ENCODE measurements at places on chromosomes 6 and 20.

DNA sequence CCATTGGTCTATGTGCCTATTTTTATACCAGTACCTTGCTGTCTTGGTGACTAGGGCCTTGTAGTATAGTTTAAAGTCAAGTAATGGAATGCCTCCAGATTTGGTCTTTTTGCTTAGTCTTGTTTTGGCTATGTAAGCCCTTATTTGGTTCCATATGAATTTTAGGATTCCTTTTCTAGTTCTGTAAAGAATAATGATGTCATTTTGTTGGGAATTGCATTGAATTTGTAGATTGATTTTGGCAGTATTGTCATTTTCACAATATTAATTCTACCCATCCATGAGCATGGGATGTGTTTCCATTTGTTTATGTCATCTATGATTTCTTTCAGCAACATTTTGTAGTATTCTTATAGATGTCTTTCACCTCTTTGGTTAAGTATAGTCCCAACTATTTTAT is 96.4 kb upstream of the PAK5 start:
- DNase-seq: no peak

- no peak for DNase-seq
These were observed 56.5 kb downstream of the ARMC2 start for GRCh38 chr6:108904741-108905140.

DNA sequence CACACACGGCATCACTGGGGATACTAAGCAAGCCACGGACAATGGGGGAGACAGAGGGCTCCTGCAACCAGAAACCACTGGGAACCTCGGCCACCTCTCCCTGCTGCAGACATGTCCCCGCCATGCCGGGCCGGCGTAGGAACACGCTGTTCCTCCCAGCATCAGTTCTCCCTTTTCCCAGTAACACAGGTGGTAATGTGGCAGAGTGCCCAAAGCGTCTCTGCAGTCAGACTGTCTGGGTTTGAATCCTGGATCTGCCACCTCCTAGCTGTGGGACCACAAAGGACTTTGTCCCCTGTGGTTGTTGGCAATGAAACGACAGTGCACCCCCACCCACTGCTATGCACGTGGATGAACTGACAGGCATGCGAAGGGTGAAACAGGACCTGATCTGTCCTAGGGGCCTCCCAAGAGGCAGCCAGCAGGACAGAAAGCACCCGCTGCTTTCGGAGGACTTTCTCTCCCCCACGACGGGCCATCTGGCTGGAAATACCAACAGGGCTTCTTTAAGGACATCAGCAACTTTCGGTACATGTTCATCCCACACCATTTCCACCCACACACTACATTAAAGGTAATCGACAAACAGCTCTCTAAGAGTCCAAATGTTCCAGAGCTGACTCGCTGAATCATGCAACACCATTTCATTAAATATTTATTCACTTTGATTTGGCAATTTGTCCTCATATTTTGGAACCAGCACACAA is 74.1 kb downstream of the SULF2 start:
- DNase-seq: no peak

DNA sequence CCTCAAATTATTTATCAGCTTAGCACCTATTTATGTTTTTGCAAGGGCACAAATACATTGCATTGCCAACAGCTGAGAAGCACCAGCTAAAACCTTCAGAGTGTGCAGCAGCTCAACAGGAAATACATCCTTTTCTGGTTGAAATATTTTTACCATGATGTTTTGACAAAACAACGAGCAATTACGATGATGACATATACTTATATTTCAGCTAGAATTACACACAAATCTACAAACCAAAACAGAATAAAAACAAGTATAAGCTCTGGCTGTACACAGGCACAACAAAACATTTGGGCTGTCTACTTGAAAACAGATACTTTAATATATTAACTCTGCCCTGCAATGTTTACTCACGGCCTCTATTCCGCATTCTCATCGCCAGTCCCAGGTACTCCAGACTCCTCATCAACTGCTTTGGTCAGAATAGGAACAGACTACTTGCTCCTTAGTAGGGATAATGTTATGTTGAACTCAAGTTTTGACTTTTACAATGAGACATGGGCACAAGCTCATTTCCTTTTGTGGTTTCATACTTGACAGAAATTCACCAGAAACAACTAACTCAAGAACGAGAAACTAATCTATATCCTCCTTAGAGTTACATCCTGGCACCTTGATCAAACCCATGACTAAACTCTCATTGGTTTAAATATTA is 377.6 kb downstream of the ESR1 start:
- no peak for DNase-seq

GRCh38 chr6:136820561-136820960 is 1.8 kb upstream of the PEX7 start:
- DNase-seq: no peak

- no peak for DNase-seq
These were observed 8.2 kb downstream of the DLL1 start for GRCh38 chr6:170282512-170283158.

DNA sequence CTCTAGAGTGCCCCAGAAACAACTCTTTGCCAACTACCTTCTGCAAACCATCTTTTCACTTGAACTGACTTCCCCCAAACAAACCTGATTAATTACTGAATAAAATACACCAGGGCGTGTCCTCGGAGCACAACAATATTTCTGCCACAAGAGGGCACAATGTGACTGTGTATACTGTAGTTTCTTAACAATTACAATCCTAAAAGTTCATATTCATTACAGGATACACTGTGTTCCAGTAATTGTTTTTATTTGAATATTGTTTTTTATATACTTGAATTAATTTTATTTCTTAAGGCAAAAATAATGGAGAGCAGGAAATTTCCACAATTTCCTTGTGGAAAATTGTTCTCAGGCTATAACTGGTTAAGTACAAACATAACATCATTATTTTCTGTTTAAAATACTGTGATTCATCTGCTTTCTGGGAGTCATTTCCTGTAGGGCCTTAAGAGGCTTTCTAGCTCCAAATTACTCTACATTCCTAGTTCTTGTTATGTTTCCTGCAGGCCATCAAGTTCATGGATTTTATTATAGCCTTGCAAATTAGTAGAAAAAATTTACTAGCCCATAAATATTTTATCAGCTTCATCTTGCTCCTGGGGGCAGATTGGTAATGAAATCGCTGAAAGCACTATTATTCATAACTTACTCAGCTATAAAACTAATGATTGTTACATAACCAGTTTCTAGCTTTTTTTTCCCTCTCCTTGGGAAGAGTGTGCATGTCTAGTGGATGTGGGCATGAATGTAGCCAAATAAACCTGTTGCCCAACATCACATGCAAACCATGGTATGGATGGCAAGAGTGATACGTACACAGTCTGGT is 51.9 kb upstream of the SLC22A16 start:
- peak; percentile 44 for DNase-seq

DNA sequence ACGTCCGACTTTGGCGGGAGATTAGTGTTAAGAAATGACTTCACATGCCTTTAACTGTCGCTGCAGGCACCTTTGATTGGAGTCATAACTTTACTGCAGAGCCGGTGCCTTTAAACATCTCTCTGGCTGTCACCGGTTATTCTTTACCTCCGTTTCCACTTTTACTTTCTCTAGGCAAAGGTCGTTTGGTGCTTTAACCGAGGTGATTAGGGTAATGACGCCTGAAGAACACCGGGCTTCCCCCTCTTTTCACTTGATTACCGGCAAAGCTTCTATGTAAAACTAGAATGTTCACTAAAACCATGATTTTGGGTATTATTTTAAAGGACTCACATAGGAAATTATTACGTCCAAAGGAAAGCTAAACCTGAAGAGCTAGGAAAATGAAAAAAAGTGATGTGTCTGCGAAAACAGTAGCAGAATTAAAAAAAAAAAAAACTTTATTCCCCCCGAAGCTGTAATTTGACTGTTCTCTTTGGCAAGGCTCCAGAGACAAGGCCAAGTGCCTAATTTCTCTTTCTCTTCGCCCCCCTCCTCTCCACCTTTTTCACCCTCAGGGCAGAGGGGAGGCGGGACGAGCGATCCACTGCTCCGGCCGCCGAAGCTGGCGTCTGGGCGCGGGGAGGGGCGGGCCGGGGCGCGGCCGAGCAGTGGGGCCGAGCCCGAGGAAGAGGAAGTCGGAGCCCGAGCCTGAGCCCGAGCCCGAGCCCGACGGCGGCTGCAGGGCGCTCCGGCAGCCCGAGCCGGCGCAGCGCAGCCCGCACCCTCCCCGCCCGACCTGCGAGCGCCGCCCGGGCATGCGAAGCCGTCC is at the start of gene PLEKHG1:
TSS of gene PLEKHG1 (plus strand) at position 687 of the 811 bp plus-strand sequence. CDS start 133,797 bp downstream, outside the sequence.
- peak; percentile 55 for DNase-seq

- DNase-seq: no peak
These were observed 1.7 kb upstream of the TCF15 start for GRCh38 chr20:611843-612185.

DNA sequence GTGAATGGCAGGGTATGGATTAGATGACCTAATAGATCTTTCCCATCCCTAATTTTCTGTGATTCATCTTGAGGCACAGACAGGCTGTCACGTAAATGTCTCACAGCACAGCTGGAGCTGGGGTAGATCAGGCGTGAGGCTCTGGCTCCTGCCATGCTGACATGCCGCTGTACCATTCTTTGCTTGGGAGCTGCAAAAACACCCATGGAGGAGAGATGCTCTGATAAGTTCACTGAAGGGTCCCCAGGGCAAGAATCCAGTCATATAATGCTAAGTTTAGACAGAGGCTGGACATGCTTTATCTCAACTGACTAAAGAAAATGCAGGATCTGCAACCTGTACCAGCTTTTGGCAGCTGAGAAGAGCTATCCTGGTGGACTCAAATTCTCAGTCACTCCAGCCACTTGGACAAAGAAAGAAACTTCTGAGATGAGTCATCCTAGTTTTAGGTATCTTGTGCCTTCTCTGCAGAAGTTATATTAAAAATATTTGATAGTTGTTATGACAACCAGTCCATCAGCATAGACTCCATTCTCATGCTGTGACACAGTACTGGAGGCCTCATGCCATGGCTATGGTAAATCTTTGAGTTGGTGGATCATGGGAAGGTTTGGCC is 185.1 kb upstream of the RAB32 start:
- no peak for DNase-seq

- DNase-seq: no peak
These were observed 1813.6 kb upstream of the DEFB115 start for GRCh38 chr20:29443819-29444218.

DNA sequence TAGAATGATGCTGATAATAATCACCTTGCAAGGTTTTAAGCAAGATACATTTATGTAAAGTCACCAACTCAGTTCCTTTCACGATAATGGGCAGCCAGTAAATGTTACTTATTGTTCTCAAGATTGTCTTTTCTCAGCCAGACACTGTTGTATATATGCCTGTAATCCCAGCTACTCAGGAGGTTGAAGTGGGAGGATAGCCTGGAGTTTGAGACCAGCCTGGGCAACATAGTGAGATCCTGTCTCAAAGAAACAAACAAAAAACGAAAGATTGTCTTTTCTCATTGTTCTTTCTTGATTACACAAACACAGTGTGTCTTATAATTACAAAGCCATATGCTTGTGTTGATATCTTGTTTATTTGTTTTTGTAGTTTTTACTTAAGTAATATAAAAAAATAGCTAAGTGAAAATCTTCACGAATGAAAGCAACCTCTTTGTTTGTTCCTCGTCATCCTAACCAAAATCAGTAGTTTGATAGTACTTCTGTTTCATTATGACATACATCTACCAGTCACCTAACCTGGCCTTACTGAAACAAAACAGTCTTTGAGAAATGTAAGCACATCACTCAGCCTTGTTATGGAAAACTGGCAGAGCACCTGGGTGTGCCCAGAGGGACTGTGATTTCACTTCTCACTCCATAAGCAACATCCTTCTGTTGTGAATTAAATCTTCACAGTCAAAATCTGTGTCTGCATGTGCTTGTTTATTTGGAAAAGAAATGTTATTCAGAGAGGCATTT is 436.2 kb upstream of the SOX4 start:
- DNase-seq: no peak

GRCh38 chr6:40077736-40078135 is 143.5 kb upstream of the MOCS1 start:
- DNase-seq: no peak

- no peak for DNase-seq
These were observed 52.6 kb downstream of the GINS1 start for GRCh38 chr20:25459916-25460535.

- no peak for DNase-seq
These were observed 88.5 kb downstream of the BCAS1 start for GRCh38 chr20:53981752-53982437.

DNA sequence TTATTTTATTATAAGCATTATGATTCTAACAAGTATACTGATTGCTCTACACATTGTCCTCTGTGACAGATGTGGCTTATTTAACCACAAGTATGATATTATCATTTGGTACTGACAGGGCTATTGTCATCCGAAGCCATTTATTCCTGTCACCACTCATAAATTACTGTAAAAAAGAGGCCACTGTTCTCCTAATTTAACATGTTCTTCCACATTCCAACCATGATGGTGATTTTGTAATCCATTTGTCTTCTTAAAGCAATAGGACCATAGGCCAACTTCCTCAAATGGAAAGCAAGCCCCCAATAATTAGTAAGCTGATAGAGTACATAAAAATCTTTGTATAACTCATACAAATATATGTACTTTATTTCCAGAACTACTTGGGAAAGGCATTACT is 50.6 kb downstream of the FUT9 start:
- no peak for DNase-seq

Data from activated CD8-positive, alpha-beta memory T cell treated with anti-CD3 and anti-CD28 coated beads, Interleukin-2, amount 50 U/mL, for 4 hours (primary cell).